ENCODE measurements at places on chromosomes 13 and 19.
A peak's percentile ranks its signal among the peaks of the same experiment; 100 is the strongest.

- DNase-seq = no peak
Observed at GRCh38 chr13:101703838-101704237, 251.4 kb downstream of the ITGBL1 start.

DNA sequence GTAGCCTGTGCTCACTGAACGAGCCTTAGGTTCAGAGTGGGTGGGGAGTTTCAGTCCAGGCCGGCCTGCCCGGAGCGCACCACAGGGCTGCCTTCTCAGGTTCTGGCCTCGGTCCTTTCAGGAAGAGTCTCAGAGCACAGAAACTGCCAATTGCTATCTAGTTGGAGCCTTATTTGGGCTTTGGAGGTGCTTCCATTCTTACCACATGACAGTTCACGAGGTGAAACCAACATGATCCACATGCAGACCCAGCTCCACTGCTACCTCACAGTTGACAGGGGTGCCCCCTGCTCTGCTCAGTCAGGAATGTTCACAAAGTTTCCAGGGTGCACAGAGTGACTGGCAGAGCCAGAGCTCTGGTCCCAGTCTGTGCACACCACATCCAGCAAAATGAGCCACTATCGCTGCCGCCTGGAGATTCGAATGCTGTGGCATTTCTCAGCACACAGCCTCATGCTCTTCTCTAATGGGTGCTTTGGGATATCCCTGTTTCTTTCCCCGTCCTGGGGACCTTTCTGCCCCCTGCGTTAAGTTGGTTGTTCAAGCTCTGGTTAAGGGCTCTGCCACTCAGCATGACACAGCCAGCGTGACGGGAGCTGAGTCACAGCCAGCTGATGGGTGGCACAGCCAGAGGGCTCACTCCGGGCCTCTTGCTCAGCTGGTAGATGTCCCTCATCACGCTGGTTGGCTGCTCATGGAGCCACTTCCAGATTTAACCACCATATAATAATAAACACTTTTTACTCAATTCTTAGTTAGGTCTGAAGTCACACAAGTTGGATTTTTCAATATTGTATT, 7.5 kb upstream of the SACS start:
- no peak for DNase-seq

- DNase-seq = no peak
Observed at GRCh38 chr13:73334445-73334844, 275.6 kb downstream of the KLF5 start.

GRCh38 chr19:6467384-6467783, 3.3 kb downstream of the CRB3 start:
- no peak for DNase-seq

DNA sequence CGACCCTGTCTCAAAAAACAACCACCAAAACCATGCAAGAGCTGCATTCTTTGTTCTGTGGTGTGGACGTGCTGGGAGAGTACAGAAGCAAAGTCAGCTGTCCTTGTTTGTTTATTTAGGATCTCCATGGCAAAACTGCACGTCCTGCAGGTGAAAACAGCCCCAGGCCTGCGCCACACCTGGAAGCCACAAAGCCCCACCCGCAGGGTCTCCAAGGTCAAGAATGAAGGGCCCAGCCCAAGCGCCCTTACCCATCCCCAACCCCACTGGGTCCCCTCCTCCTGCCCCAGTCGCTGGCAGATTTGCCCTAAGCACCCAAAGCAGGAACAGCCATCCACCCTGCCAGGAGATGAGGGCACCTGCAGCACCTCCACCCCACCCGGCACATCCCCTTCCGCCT, 10.5 kb downstream of the MBD3 start:
- DNase-seq = no peak

GRCh38 chr13:100506154-100506553, 82.4 kb downstream of the GGACT start:
- peak; percentile 33 for DNase-seq

GRCh38 chr13:46345398-46345797, 41.7 kb downstream of the RUBCNL start:
- no peak for DNase-seq

GRCh38 chr13:113058988-113059850, 46.4 kb upstream of the F7 start:
- no peak for DNase-seq

DNA sequence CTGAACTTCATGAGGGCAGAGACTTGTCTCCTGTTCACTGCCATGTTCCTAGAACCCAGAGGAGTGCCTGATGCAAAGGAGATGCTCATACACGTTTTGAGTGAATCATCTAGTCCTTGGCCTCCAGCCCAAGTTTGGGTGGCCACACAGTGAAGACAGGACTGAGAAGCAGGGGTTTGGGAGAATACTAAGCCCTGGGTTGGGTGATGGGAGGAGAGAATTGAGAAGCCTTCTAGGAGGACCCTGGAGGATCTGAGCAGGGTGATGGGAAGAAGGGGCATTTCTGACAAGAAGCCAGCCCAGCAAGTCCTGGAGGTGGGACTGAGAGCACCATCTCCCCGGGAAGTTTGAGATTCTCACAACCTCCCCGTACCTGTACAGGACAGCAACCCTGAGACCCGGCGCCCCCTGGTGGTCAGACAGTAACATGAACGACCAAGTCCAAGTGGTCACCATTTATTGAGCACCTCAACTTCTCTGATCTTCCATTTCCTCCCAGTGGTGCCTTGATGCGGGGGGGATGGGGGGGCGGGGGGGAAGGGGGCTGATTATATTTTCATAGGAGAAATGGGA, 11.0 kb downstream of the CTU1 start:
- peak; percentile 49 for DNase-seq

DNA sequence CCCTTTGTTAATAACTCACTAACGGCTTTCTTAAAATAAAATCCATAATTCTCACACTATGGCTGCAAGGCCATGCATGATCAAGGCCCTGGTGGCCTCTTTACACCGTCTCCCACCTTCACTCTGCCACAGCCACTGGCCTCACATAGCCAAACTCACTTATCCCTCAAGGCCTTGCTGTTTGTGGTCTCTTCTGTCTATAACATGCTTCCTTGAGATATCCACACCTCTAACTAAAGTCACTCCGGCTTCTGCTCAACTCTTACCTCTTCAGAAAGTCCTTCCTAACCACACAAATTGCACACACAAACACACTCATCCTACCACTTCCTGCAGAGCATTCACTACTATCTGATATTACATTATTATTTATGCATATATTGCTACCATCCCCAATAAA, 262.5 kb downstream of the DIAPH3 start:
- DNase-seq = no peak

DNA sequence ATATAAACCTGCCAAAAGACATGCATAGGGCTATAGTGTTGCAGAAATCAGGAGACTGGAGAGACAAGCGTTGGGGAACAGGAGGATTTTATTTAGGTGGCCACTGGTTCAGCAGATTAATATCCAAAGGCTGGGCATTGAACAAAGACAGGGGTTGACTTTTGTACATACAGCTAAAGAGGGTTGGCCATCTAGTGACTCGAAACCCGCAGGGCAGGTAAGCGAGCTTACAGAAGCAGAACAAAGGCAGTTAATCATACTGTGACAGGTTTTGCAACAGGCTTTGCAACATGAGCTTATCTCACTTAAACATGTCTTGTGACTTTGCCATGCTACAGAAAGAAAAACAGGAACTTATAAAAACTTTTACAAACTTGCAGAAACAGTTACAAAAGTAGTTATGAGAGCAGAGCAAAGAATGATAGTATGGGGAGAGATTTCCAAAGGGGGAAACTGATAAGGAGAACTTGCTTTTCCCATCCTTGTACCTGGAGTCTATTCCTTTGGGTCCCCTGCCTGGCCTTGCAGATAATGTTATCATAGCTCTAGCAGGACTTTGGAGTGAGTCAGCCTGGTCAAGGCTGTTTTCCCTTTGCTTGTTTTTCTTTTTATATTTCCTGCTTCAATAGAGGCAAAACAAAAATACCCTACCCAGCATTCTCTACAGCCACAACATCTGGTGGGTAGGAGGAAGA, 234.2 kb downstream of the PCDH17 start:
- DNase-seq = no peak

DNA sequence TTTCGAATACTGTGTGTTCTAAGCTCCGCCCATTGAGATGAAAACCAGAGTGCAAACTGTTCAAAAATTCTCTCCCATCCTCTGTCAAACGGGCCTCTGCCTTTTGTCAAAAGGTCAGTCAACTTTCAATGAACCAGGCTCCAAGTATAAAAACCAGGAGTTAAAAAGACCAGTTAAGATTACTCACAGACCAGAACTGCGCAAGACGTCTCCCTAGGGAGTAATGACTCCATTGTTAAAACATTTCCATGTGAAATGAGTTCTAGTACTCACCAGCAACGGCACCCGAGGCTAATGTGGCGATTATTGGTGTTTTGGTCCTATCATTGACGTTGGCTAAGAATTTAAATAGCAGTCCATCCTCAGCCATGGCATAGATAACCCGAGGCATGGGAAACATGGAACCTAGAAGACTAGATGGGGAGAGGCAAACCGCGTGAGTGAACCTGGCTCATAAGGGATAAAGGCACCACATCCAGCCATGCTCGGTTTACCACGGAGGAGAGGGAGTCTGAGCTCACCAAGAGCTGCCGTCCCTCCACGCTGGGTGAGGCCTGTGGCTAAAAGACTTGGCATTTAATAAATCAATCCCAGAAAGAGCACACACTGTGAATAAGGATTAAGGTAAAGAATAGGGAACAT, 73.3 kb downstream of the SLC7A1 start:
- no peak for DNase-seq

- no peak for DNase-seq
Observed at GRCh38 chr19:18736415-18737336, 53.2 kb downstream of the CRTC1 start.

DNA sequence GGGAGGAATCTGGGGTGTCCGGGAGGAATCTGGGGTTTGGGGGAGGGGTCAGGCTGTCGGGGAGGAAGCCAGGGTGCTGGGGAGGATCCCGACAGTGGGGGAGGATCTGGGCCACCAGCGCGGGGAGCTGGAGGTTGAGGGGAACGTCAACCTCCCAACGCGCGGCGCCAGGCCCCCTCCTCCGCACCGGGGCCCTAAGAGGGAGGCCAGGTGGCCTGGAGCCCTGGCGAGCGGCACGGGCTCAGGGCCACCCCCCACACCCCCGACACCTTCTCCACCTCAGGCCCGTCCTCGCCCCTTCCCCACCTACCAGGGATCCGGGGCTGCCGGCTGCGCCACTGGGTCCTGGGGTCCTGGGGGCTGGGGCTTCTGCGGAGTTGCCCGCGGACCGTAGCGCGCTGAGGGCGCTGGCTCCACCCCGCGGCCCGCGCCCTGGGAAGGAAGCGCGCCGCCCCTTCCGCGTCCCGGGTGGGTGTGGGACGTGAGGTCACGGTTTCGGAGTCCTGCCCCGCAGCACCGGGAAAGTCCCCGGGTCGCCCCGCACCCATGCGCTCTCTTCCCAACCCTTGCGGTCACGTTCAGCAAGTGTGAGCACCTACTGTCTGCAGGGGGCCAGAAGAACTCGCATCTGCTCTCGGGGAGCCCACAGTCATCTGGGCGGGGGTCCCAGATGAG, at the start of gene TICAM1:
Gene TICAM1, minus strand, starts transcription at position 409 of the 675 bp plus-strand sequence. CDS start 13,335 bp downstream, outside the sequence.
- DNase-seq = peak; percentile 78

GRCh38 chr13:79772811-79773210, 291.9 kb downstream of the NDFIP2 start:
- no peak for DNase-seq

DNA sequence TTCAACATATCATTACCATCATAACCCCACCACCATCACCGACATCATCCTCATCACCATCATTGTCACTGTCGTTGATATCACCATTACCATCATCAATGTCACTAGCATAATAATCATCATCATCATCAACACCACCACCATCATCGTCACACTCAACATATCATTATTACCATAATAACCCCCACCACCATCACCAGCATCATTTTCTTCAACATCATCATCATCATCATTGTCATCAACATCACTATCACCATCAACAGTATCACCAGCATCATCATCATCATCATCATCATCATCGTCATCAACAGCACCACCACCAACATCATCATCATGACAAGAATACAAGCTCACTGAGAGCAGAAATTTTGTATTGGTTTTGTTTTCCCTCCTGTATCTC, 83.8 kb downstream of the MBD3L1 start:
- no peak for DNase-seq

- no peak for DNase-seq
Observed at GRCh38 chr19:56953470-56953869, 112.9 kb upstream of the PEG3 start.

DNA sequence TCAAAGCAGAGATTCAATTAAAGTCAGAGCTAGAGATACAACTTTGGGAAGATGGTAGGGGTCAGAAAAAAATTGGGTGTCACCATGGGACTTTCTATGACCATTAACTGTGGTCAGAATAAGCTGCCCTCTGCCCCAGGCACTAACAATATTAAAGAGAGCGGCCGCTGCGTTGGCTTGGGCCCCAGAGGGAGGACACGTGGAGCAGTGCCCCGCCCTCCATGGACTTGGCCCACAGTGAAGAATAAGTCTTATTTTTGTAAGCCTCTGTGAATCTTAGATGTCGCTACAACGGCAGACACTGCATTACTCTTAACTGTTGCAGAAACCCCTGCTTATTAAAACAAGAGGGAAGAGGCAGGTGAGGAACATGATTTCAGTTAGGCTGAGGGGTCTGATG, 172.7 kb downstream of the UQCRFS1 start:
- DNase-seq = no peak

DNA sequence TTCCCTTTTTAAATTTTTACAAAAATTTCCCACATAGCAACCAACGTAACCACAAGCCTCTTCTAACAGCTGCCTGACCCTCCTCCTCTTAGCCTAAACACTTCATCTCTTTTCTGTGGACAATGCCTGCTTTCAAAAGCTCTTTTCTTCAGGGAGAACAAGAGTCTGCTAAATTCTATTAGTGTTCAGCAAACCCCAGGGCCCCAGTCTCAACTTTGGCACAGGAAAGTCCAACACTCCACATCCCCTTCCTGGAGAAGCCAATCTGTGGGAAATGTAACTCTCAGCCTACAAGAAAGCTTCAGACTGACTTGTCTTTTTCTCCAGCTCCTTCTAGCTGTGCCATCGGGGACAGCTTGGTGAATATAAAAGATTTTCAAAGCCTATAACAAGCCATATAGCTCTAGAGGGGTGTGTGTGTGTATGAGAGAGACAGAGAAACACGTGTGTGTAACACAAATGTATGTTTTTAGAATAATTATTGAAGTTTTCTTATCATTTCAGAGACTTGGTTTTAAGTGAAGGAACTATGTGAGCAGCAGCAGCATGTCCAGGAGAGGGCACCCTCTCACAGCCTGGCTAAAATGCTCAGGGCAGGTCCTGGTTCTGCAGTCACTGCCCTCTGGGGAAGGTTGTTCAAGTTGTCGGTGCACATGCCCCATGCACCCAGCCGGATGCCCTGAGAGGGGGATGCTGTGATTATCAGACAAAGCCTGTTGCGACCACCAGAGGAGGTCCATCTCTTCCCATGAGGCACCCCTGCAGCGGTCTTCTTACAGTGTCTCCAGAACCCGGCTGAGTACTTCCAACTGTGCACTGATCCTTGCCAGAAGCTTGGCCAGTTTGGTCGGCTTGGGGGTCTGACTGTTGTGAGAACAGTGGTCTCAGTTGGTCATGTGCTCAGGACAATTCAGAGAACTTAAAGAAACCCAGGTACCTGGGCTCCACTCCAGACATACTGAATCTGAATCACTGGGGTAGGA, 34.4 kb downstream of the CCDC70 start:
- no peak for DNase-seq

Data from stimulated activated CD4-positive, alpha-beta T cell treated with anti-CD3 and anti-CD28 coated beads, Interleukin-2, amount 100 ng/mL, for 4 hours (primary cell).